Activated CD4-positive, alpha-beta T cell treated with anti-CD3 and anti-CD28 coated beads, Interleukin-2, amount 50 U/mL, for 1 hour (primary cell): ENCODE measurements at places on chromosomes 11 and 22.

DNA sequence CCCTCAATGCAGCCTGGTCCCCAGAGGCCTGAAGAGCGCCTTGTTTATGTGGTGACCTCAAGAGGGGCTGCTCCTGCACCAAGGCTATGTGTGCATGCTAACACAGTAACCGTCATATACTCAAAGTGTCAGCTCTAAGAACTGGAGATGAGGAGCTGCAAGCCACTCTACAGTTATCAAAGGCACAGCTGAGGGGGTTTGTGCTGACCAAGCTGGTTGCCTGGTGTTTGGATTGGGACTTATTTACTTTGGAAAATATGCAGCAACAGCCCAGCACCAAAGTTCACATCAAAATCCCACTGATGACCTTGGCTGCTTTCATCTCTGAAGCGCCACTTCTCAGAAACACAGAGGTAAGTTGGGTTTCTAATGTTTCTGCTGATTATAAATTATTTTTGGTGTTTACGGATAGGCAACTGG lies at the start of gene SERPIND1:
TSS of gene SERPIND1 (plus strand) at position 321 of the 420 bp plus-strand sequence. CDS start 5,200 bp downstream, outside the sequence.
- DNase-seq, result no peak

DNA sequence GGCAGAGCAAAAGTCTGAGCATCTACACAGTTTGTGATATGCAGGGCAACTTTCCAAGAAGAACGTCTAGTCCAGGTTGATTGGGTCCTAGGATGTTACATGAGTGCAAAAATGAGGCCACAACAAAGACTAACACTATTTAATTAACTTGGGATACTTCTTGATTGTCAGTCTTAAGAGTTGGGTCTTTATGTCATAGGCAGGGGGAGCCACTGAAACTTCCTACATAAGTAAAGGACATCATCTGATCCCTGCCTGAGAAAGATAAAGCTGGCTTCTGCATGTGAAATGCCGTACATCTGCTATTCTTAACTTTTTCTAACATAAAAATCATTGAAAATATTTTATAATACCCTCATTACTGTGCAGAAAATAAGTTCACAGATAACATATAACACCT lies 525.5 kb downstream of the NTM start:
- DNase-seq, result no peak

- no peak for DNase-seq
These were observed 13.3 kb downstream of the LRRC4C start for GRCh38 chr11:41446107-41446506.

GRCh38 chr11:55707029-55707428 lies 45.0 kb downstream of the OR4C6 start:
- DNase-seq, result no peak

DNA sequence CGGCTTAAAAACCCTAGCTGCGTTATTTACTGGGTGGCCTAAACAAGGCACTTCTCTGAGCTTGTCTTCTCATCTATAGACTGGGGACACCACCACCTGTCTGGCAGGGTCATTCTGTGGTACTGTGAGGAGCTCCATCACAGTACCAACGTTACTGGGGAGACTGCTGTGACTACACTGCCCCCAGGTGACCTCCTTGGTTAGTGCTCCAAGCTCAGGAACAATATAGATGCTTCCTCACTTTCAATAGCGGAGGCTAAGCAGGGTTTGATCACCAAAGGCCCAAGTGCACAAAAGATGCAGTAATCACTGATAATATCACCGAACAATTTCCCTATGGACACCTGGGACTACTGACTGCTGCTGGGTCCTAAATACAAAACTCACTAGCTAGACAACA lies 18.8 kb downstream of the PRPF19 start:
- peak; percentile 24 for DNase-seq

GRCh38 chr11:70883323-70883940 lies 368.9 kb downstream of the SHANK2 start:
- DNase-seq, result no peak

- no peak for DNase-seq
These were observed 57.8 kb downstream of the ST14 start for GRCh38 chr11:130217133-130218031.

DNA sequence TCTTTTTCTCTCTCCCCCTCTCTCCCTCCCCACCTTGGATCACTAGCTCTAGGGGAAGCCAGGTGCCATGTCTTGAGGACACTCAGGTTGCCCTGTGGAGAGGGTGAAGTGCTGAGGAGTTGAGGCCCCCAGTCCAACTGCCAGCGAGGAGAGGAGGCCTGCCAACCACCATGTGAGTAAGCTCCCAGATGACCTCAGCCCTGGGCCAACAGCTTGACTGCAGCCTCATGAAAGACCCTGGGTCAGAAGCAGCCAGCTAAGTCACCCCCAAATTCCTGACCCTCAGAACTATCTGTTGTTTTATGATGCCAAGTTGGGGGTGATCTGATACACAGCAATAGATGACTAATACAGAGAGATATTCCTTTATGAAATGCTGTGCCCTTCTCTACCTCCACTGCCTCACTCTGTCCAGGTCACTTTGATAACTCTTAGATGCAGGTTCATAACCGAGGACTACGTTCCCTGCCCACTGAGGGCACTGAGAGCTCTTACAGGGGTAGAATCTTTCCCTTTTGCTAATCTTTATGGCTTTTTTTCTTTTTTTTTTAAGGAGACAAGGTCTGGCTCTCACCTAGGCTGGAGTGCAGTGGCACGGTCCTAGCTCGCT lies 8.0 kb downstream of the ARFGAP3 start:
- DNase-seq, result no peak

DNA sequence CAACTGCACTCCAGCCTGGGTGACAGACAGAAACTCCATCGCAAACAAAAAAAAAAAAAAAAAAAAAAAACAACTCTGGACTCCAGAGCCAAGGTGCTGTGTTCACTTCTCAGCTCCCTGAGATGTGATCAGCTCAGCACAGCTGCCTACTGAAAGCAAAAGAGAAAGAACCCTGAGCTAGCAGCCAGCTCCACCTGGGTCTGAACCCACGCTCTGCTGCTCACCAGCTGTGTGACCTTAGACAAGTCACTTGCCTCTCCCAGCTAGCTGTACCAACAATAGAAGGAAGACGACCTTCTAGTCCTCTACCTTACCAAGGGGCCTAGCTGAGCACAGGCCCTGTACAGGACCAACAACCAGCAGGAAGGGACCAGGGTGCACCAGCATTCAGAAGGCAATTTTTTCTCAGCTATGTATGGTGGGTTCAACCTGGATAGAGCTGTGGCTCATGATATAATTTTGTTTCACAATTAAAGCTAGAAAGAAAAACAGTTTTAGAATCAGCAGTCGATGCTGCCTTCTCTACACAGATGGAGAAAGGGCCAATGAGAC lies 3.8 kb downstream of the DGCR2 start:
- DNase-seq, result no peak

GRCh38 chr11:22730319-22730718 lies 63.9 kb downstream of the GAS2 start:
- no peak for DNase-seq

DNA sequence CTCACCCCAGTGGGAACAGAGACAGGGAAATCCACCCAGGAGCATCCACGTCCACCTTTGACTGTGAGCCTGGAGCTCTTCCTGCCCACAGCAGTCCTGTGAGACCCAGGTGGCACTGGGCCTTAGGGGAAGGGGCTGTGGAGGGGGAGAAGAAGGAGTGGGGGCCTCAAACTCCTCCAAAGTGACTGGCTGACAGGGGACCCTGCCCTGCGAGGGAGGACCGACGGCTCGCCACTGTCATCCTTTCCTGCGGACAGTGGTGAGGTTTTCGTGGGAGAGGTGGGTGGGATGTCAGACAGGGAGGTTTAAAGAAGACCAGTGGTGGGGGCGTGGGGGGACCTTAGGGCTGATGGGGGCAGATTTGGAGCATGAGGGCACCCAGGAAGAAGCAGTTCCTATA lies 92.5 kb upstream of the LMO1 start:
- DNase-seq, result no peak

- DNase-seq, result no peak
These were observed 7.6 kb upstream of the SLC39A13 start for GRCh38 chr11:47400768-47401279.

GRCh38 chr11:29485641-29486040 lies 531.2 kb downstream of the KCNA4 start:
- no peak for DNase-seq

GRCh38 chr11:17734418-17734911 lies at the start of gene KCNC1:
KCNC1 (plus strand) TSS chr11:17734781; CDS start chr11:17736003, 1,222 bp downstream.
- no peak for DNase-seq

- DNase-seq, result no peak
These were observed 32.0 kb downstream of the LRRC10B start for GRCh38 chr11:61540528-61540927.

- no peak for DNase-seq
These were observed 26.4 kb upstream of the PPFIA1 start for GRCh38 chr11:70243912-70244652.

DNA sequence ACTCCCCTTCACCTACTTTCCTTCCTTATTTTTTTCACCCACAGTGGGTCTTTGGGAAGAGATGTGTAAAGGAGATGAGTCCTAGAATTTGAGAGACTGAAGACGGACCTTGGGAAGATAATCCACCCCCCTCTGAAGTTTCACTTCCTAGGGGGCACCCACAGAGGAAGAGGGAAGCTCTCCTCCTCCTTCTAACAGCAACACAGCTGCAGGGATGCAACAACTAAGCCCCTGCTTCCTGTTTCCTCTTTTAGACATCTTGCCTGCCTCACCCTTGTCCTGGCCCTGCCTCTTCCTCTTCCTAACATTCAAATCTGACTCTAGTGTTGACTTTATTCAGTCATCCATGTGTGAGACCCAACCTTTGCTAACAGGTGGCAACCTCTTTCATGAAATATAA lies 424.6 kb downstream of the BUD13 start:
- no peak for DNase-seq

GRCh38 chr11:130051082-130051481 lies 18.6 kb upstream of the APLP2 start:
- DNase-seq, result no peak

DNA sequence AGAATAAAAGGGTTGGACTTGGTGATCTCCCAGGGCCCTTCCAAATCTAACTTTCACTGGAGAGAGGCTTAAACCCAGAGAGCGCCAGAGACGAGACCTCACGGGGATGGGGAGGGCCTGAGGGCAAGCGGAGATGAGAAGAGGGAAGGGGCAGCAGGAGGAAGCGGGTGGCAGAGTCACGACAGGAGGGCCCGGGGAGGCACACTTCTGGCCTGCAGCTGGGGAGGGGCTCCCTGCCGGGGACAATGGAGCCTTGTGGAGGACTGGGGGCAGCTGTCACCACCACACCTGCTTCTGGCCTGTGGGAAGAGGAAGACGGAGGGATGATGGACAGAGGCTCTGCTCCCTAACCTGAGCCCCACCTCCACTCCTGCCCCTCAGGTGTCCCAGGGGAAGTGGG lies 40.2 kb downstream of the PDE2A start:
- DNase-seq, result no peak

- no peak for DNase-seq
These were observed 177.1 kb upstream of the PITPNB start for GRCh38 chr22:28096161-28096560.

DNA sequence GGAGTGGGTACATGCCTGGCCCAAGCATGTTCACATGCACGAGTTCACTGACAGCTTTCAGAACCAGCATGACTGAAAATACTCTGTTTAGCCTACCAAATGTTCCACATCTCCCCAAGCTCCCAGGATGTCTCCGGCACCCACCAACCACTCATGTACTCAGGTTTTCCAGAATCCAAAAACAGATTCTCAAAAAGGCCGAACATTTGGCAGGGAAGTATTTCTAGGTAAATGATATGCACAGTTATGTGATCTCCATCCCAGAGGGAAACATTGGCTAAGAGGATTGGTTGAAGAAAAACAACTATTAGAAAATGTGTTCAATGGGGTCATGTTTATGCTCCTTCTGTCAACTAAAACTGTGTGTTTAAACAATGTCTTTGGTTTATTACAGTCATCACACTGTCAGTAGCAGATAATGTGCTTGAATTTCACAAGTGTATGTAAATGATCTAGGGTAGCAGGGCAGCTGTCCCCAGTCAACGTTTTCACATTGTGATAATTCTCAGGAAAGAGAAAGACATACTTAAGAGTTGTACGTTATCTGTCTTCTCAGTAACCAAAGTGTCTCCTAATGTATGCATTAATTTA lies 52.3 kb downstream of the BARX2 start:
- DNase-seq, result no peak
